ENCODE measurements at places on chromosomes 7 and 10. TPM values are rescaled to one million over a fixed set of nuclear protein-coding genes. Genes with fewer than 3 reads are reported as not detected.

ZNF736 gene
- total RNA-seq: 11.2 TPM

H2BK1 gene
- not detected for total RNA-seq

DNA sequence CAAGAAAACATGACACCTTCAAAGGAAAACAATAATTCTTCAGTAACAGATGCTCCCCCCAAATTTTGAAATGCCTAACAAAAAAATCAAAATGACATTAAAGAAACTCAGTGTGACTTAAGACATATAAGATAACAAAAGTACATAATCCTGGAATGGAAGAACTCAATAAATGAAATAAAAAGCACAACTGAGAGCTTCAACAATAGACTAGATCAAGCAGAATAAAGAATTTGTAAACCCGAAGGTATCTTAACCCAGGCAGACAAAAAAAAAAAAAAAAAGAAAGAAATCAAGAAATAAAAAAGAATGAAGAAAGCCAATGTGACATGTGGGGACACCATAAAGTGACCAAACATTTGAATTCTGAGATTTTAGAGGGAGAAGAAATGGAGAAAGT, 27.7 kb upstream of the LRRD1 start:
- DNase-seq: no peak

DNA sequence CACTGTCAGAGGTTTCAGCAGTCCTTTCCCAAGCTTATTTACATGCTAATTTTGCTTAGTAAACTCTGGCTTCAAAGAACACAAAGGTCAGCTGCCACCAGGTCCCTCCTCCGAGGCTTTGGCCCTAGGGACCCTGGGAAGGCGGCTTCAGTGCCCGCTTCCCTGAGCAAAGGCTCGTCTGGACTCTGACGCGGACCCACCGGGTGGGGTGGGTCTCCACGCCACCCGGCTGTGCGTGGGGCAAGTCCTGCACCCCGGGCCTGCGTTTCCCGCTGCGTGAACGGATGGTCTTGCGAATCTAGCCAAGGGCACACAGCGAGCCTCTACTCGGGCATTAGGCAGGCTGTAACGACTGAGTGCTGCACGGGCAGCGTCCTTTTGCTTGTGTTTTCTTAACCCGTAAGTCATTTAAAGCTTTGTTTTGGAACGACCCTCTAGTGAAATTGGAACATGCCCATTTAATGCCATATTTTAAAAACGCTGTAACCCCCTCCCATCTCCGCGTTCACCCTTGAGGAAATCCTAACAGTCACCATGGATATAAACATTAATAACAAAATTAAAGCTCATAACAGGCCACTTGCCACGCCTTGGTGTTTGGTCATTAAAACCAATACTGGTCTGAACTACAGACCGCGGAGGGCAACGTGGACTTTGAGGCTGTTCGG, 828 bp downstream of the BNIP3 start:
- peak; percentile 38 for DNase-seq

DNA sequence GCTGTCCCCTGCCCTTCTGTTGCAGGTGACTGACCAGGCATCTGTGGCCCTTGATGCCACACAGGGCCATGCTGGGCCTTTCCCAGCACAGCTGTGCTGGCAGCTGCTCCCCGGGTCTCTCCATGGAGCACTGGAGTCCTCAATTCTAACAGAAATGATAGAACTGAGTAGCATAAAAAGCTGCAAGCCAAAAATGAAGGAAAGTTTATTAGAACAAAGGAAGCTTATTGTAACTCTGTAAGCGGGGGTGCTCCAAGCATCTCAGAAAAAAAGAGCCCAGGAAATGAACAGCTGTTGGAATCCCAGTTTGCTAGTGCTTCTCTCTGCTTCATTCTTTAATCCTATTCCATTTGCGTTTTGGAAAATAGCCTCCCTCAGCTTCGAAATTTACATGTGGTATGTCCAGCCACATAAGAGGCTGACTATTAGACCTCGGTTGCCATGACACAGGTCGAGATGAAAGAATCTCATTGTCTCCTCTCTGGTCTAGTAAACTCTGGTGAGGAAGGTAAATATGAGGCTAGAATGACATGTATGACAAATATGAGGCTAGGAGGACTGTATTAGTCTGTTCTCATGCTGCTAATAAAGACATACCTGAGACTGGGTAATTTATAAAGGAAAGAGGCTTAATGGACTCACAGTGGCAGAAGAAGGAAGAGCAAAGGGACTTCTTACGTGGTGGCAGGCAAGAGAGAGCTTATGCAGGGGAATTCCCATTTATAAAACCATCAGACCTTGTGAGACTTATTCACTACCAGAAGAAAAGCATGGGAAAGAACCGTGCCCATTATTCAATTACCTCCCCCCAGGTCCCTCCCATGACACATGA, 23.7 kb downstream of the EPDR1 start:
- no peak for DNase-seq

DNA sequence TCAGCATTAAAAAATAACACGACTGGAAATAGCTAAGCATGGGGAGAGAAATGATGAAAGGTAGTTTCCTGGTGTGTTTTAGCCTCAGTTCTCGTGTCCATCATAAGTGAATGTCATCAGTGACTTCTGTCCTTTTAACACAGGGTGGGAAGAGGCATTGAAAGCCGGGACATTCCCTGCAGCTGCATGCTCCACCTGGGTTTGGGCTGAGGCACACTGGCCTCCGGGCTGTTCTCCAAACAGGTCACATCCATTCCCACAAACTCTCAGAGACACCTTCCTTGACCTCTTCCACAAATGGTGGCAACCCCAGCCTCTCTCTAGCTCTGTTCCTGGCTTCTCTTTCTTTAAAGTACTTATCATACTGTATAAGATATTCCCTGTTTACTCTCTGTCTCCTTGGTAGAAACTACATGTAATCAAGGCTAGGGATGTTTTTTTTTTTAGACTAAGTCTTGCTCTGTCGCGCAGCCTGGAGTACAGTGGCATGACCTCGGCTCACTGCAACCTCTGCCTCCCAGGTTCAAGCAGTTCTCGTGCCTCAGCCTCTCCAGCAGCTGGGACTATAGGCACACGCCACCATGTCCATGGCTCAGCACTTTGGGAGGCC, 22.6 kb downstream of the BAIAP2L1 start:
- no peak for DNase-seq

All from dermis blood vessel endothelial cell (primary cell).